Activated CD4-positive, alpha-beta T cell treated with anti-CD3 and anti-CD28 coated beads, Interleukin-2, amount 50 U/mL, for 24 hours (primary cell): ENCODE measurements at places on chromosomes 4 and X.

DNA sequence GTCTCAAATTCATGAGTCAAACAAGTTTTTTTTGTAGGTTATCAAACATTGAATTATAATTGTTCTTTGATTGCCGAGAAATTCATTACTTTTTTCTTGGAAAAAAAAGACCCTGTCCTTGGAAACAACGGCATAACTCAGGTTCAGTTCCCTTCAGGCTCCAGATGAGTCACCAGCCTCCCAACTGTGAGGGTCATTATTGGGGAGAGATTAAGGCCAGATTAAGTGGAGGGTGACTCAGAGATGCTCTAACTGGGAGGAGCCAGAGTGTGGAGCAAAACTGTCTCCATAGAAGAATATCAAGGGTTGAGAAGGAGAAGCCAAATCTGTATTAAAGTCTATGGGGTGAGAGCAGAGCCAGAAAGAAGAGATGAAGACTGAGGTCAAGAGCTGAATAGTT, 9.6 kb downstream of the ADGRG4 start:
- DNase-seq: no peak

GRCh38 chr4:86398187-86398586, 38.3 kb upstream of the MAPK10 start:
- DNase-seq: no peak

GRCh38 chr4:73376976-73377375, 27.1 kb upstream of the ALB start:
- no peak for DNase-seq

DNA sequence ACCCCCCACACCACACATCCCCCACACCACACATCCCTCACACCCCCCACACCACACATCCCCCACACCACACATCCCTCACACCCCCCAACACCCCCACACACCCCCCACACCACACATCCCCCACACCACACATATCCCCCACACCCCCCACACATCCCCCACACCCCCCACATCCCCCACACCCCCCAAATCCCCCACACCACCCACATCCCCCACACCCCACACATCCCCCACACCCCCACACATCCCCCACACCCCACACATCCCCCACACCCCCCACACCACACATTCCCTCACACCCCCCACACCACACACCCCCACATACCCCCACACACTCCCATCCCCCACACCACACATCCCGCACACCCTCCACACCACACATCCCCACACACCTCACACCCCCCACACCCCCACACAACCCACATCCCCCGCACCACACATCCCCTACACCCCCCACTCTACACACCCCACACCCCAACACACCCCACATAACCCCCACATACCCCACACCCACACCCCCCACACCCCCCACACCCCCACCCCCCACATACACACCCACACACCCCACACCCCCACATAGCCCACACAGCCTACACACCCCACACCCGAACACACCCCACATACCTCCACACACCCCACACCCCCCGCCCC, 172.9 kb downstream of the DCLK2 start:
- DNase-seq: no peak

DNA sequence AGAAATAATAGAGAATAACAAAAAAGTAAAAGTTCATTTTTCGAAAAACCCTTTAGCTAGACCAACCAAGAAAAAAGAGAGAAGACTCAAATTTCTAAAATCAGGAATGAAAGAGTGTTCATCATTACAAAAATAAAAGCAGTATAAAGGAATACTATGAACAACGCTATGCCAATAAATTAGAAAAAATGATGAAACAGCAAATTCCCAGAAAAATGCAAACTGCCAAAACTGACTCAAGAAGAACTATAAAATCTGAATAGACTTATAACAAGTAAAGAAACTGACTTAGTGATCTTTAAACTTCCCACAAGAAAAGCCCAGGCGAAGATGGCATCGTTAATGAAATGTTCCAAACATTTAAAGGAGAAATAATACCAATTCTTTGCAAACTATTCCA, 3.1 kb upstream of the ZCCHC13 start:
- no peak for DNase-seq

- no peak for DNase-seq
Observed at GRCh38 chrX:117957128-117957527, 159.5 kb downstream of the KLHL13 start.

GRCh38 chr4:38111024-38111423, 150.8 kb downstream of the PTTG2 start:
- DNase-seq: no peak

- DNase-seq: no peak
Observed at GRCh38 chr4:16124232-16124631, 40.4 kb upstream of the PROM1 start.

- no peak for DNase-seq
Observed at GRCh38 chrX:137545711-137546651, 19.9 kb upstream of the ZIC3 start.

GRCh38 chr4:70002507-70002906, 6.7 kb downstream of the STATH start:
- DNase-seq: no peak

DNA sequence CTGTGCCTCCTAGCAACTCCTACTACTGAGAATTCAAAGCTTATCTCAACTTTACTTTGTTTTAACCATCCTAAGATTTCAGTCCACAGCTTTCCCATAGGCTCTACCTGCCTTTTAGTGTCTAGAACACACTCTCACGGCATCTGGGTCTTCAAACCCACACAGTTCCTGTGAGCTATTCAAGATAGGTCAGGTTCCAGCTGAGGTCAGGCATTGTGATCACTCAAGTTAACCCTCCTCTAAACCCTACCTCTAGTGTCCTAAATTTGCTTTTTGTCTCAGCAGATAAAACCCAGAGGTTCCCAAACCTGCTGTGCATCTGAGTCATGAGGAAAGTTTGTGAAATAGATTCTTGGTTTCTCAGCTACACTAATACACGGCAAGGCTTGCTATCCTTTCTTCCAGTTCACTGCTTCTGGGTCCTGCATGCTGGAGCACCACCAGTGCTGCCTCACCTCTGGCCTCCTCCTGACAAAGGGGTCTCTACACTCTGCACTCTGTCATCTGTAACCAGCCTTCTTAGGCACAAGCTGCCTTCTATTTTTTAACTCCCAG, 324.6 kb upstream of the MAGEB2 start:
- no peak for DNase-seq

DNA sequence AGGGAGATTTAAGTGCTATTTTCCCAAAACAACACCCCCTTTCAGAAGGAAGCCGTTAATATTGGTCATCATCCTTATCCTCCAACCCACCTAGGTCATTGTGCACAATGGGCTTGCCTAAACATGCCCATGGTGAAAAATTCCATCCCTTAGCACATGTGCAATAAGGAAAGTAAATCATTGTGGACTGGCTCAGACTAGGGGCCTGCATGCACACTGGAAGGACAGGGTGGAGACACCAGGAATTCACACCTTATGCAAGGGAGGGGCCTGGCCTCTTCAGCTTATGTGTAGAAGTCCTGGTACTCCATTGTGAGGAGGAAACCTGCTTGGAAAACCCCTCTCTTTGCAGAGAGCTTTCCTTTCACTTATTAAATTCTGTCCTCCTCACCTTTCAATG, 311.4 kb upstream of the NDST4 start:
- no peak for DNase-seq

- no peak for DNase-seq
Observed at GRCh38 chr4:48205626-48206025, 64.0 kb downstream of the TEC start.

GRCh38 chr4:138177278-138177968, 64.7 kb downstream of the SLC7A11 start:
- no peak for DNase-seq

DNA sequence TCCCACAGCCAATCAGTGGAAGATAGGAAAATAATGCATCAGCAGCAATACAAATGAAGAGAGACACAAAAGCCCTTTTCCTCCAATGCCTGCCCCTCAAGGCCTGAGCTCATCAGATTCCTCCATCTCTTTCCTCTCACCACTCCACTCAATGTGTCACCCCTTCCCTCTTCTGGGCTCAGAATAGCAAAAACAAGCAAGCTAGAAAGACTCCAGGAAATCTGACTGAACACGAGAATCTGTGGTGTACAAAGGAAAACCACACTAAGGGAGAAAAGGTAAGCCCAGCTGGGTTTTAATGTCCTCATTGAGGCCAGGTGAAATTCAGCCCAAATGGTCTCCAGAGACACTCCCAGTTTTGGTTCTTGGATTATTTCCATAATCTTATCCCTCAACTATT, 46.3 kb downstream of the ARHGEF9 start:
- no peak for DNase-seq
